Neural crest cell (in vitro differentiated cells): ENCODE measurements at places on chromosomes 12 and 14.

- DNase-seq = no peak
These were observed 7.2 kb upstream of the CD27 start for GRCh38 chr12:6437586-6437985.

- no peak for DNase-seq
These were observed 94.3 kb upstream of the NAV3 start for GRCh38 chr12:77736219-77736965.

GRCh38 chr14:22325676-22326400, 263.2 kb downstream of the DAD1 start:
- no peak for DNase-seq

GRCh38 chr12:106647793-106648514, 65.2 kb downstream of the RFX4 start:
- DNase-seq = no peak

DNA sequence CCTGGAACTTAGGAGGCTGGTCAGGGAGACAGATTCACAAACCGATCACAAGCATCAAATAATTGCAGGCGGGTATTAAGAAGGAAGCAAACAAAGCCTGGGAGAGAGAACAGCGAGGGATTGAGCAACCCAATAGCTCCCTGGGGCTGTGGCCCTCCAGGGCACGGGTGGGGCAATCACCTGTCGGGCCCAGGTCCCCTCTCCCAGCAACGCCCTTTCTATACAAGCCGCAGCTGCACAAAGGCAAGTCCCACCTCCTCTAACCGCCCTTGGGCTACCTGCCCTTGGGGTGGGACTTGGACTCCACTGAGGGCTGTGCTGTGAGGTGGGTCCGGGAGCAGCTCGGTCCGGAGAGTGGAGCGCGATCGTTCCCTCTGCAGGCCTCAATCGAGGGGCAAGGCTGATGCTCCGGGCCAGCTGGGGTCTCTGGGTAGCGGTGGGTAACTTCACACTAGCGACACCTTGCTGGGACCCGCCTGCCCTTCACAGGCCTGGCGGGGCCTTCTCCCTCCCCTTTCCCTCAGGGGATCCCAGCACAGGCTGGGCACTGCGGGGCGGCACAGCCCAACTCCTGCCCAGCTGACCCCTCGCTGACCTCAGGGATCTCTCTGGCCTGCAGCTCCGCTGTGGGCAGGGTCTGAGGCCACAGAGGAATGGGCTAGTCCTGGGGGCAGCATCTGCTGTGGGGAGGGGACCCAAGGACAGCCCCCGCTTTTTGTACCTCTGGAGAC, 8.0 kb downstream of the PHB2 start:
- DNase-seq = no peak

DNA sequence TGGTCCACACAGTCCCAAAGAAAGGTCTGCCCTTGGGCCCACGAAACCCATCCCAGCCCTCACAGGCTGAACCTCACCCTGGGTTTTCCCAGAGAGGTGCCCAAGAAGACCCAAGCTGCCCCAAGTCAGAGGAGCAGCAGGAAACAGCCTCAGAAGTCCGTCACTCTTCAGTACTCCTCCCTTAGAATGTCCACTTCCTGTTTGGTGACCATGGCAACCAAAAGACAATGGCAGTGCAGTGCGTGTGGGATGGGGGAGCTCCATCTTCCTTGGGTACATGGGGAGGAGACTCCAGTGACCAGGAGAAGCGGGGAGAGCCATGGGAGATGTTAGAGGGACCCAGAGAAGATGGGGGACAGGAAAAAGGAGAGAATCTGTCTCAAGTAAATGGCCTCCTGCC, 11.3 kb downstream of the SELPLG start:
- DNase-seq = no peak

DNA sequence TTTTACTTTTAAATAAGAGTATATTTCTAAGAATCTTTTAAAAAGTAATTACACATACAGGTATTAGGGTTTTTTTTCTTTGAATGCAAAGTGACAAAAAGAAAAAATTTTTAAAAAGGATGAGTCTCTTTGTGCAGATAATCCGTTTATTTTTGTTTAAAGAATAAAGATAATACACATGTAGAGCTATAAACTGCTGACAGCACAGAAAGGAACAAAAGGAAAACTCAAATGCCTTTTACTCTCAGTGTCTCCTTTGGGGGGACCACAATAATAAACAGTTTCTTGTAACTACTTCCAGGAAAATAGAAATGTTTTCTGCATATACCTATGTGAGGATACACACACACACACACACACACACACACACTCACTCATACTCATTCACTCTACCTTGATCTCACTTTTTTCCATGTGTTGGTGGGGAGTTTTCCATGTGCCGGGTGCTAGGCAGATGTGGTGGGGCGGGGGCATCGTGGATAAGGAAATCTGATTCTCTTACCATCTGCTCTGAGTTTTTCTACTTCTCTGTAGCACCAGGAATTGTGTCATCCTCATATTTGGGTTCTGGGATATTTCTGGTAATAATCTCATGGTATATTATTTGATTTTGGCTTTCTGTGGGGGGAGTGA, 58.1 kb downstream of the KCTD10 start:
- no peak for DNase-seq

GRCh38 chr12:72957454-72957853, 685.3 kb downstream of the TRHDE start:
- no peak for DNase-seq

DNA sequence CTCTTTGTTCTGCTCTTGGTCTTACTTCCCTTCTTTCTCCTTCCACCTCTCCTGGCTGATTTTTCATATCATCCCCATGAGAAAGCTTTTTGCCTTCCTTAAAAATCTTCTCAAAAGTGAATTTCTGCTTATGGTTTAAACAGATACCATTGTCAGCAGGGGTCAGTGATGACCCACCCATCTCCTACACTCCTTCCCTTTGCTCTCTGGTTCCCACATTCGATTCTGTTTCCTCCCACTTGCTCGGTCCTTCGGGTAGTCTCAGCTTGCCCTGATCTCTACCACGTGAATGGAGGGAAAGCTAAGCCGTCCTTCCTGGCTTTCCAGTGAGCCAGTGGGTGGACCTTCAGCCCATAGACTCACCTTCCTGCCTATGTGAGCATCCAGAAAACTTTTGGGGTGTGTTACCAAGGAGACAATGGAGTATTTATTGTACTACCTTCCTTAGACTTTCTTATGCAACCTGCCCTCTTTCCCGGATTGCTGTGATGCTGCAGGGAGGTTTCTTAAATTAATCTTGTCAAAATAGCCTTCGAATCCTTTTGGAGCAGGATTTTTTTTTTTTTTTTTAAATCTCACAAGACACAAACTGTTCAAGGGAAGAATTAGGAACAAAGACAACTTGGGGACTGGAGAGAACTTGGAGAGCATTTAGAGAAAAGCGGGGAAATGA, 306.3 kb downstream of the CACNA1C start:
- DNase-seq = no peak

DNA sequence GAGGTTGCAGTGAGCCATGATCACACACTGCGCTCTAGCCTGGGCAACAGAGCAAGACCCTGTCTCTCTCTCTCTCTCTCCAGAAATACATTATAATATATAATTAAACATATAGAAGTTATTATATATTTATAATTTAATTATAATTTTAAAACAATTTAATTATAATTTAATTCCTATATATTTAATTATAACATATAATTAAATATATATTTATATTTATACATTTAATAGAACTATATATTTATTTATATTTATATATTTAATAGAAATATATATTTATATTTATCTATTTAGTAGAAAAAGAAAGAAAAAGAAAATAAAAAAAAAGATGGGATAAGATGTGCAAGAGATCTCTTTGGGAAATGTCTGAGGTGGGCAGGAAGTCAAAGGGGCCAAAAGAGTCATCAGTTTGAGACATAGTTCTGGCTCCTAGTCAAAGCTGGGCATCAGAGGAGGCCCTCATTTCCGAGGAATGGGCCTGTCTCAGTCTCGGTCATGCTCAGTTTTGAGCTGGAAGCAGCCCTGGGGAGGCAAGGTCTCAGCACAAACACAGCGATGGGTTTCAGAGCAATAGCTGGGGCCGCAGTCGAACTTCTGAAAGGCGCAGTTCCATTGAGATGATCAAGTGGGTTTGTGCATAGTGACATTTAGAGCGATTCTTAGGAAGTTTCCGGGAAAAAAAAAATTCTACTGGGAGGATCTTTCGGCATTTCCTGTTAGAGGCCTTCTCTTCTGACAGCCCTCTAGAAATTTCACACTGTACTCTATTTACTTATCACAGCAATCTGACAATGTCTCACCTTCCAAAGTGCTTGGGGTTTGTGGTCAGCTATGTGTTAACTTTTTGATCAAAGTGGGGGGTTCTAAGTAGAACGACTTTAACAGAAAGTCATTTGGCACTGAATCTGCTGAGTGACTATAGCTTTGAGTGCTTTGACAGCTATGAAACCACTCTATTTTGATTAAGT, 58.7 kb upstream of the GZMB start:
- no peak for DNase-seq

DNA sequence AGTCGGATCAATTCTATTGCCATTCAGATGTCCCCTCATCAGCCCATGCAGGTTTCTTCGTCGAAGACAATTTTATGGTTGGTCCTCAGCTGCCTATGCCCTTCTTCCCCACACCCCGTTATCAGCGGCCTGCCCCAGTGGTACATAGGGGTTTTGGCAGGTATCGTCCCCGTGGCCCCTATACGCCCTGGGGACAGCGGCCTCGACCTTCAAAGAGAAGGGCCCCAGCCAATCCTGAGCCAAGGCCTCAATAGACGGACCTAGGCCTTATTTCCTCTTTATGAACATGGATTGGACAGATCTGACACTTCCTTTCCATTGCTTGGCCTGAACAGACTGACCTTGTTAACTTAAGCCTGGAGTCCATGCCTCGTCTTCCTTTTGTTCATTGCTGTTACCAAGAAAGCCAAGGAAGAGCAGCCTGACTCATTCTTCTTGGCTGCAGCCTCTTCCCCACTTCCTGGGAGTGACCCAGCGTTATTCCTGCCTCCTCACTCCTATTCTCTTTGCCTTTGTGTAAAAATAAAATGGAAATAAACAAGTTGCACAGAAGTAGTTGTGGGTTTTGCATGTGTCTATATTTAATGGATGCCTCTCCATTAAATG, 156.5 kb upstream of the AMIGO2 start:
- no peak for DNase-seq

DNA sequence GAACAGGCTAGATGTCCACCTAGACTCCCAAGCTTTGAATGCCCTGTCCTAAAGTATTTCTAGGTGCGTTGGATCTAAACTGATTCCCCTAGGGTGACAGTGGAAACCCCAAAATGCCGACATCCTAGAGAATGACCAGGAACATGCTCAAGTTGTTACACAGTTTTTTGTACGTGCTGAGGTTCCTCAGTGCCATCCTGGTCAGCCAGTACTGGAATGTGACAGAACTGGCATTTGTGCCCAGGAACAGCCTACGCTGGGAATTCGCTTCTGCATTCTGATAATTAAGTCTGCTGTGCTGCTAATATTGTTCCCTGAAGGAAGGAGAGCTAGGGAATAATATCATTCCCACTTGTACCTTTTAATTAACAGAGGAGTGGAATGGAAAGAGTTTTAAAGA, 40.3 kb downstream of the BORCS5 start:
- DNase-seq = no peak

DNA sequence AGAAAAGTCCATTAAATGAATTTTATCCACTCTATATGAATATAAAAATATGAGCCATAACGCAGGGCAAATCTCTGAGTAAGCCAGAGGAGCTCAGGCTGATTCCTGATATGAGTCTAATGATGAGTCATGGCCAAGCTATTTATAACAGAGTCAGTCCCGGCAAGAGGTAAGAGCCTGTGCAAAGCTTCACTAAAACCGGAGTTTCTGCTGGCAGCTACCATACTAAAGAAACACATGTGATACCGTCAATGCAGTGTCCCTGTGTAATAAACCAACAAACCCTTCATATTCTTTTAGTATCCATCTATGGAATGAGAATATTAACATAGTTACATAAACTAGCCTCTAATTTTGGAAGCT, 319.4 kb downstream of the KCNC2 start:
- no peak for DNase-seq

- DNase-seq = no peak
These were observed 73.4 kb upstream of the CLEC14A start for GRCh38 chr14:38329246-38329645.

GRCh38 chr14:79021766-79022165, 851.6 kb downstream of the NRXN3 start:
- no peak for DNase-seq

- DNase-seq = no peak
These were observed 3.6 kb downstream of the CMKLR1 start for GRCh38 chr12:108335349-108336119.

- no peak for DNase-seq
These were observed 264.7 kb downstream of the RAD51B start for GRCh38 chr14:68084256-68084655.

DNA sequence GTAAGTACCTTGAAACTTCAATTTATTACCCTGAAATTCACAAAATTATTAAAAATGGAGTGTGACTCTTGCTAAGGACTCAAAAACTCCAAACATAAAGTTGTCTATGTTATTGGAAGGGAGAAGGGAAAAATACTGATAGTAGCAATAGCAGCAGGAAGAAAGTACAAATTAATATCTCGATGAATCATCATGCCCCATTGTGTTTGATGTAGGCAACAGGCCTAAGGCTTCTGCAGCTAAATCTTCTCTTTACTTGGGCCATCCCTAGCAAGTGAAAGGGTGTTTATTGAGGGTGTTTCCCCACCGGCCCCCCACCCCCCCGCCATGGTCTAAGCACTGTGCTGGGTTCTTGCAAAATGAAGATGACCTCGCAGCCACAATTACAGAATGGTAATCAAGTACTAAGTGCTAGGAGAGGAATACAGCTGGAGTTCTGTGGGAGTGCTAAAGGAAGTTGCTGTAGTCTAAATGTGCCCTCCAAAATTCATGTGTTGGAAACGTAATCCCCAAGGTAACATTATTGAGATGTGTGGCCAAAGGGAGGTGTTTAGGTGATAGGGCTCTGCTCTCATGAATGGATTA, 76.5 kb downstream of the SNAPC1 start:
- no peak for DNase-seq

GRCh38 chr14:70776197-70776596, 33.1 kb downstream of the MAP3K9 start:
- no peak for DNase-seq

- DNase-seq = no peak
These were observed 59.5 kb downstream of the LRIG3 start for GRCh38 chr12:58860788-58861240.

- DNase-seq = no peak
These were observed 74.7 kb downstream of the RPS6KA5 start for GRCh38 chr14:90985601-90986242.

GRCh38 chr14:32331206-32331605, 2.1 kb downstream of the AKAP6 start:
- DNase-seq = no peak
